ENCODE measurements at places on chromosomes 4 and X. TPM values are rescaled to one million over a fixed set of nuclear protein-coding genes. Genes with fewer than 3 reads are reported as not detected.

The CTAG1B gene
- not detected for total RNA-seq

The MED12 gene
- total RNA-seq = 118 TPM

The BEX5 gene
- total RNA-seq = 0.91 TPM

The MAGEB6 gene
- not detected for total RNA-seq

The ZCCHC18 gene
- 16.9 TPM for total RNA-seq

The CHST7 gene
- 2.7 TPM for total RNA-seq

The EDA gene
- 1.2 TPM for total RNA-seq

The GPR82 gene
- total RNA-seq = not detected

The SPATA4 gene
- total RNA-seq = not detected

The RS1 gene
- total RNA-seq = not detected

The NPY1R gene
- not detected for total RNA-seq

The ADAM29 gene
- not detected for total RNA-seq

The ZNF182 gene
- 12.6 TPM for total RNA-seq

The HEPH gene
- total RNA-seq = not detected

The RADX gene
- 13.0 TPM for total RNA-seq

The USP51 gene
- total RNA-seq = 3.2 TPM

The RBM46 gene
- not detected for total RNA-seq

The TMEM271 gene
- total RNA-seq = not detected

Data from B cell (primary cell).